ENCODE measurements at places on chromosomes 3 and 15. TPM values are rescaled to one million over a fixed set of nuclear protein-coding genes. Genes with fewer than 3 reads are reported as not detected.
A peak's percentile ranks its signal among the peaks of the same experiment; 100 is the strongest.

DNA sequence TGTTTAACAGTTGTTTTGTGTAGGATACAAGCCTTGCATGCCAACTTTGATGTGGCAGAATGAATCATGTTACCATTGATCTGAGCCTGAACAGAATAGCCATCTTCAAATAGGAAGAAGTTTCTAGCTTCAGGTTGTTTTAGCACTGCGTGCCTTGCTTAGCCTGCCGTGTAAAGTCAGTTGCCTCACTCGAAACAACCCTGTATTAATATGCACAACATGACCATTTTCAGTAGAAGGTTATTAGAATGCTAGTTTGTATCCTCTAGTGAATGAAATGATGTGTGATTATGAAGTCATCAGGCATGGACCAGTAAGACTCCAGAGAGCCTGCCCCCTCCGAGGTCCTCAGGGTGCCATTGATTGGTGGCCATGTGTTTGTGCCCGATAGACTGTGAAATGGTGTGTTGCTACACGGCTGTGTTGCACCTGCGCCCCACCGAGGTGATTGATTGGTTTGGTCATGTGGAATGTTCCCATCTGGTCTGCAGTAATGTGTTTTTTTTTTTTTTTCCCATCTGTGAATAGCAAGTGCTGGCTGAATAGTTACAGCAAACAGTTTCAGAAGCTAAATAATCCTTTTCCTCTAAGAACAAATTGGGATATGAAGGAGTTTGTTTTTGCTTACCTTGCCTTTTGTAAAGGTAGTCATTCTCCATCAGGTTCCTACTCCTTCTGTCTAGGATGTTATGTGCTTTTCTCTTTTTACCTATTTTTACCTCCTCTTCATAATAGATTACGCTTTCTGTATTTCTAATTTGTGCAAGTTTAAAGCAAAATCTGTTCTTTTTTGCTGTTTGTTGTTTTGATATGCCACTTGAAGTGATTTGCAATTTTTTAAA is 214.9 kb downstream of the TCF12 start:
- no peak for DNase-seq

DNA sequence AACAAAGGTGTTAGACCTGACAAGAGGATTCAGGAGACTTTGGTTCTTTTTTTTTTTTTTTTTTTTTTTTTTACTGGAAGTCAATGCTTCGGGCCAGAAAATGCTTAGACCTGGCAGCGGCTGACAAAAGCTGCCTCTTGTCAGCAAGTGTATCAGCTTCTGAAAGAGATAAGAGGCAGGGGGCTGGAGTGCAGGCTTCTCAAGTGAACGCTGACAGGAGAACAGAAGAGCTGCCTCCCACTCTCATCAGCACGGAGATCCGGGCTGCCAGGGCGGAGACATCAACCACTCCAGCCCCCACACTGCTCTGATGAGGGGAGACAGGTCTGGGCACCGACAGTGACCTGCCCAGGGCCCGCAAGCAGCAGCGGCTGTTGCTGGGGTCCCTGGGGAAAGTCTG is 9.4 kb upstream of the SCN5A start:
- DNase-seq: no peak

GRCh38 chr3:126127452-126127851 is 43.5 kb upstream of the SLC41A3 start:
- no peak for DNase-seq

GRCh38 chr3:2938711-2939110 is 171.5 kb downstream of the IL5RA start:
- no peak for DNase-seq

DNA sequence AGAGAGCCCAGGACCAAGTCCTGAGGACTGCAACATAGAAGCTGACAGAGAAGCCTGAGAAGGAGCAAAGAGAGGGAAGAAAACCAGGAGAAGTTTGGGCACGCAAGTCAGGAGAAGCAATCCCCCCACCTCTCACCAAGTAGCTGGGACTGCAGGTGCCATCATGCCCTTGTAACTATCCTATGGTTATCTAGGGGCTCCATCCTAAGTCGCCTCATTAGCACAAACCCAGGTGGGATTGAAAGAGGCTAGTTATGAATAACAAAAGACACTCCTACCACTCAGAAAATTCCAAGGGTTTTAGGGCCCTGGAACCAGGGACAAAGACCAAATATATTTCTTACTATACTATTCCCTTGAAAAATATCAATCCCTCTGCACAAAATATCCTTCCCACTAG is 53.5 kb downstream of the CCR4 start:
- no peak for DNase-seq

DNA sequence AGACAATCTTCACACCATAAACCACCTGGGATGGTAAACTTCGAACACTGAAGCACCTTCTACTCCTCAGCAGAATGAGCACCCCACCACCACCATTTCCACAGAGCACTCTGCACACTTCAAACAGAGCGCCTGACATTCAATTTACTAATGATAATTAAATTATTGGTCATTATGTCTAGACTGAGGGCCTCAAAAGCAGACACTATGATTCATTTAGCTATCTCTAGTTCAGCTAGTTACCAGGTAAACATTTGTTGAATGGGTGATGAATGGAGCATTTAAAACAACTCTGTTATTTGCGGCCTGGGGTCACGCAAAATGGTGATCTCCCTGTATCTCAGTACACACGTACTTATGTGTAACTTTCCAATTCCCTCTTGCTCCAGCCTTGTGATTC is 40.9 kb downstream of the ACAP2 start:
- DNase-seq: no peak

DNA sequence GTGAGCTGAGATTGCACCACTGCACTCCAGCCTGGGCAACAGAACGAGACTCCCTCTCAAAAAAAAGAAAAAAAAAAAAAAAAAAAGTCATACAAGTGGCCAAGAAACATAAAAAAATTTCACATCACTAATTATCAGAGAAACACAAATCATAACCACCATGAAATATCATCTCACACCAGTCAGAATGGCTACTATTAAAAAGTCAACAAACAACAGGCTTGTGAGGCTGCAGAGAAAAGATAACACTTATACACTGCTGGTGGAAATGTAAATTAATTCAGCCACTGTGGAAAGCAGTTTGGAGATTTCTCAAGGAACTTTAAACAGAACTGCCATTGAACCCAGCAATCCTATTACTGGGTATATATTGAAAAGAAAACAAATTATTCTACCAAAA is 291.1 kb upstream of the MCTP2 start:
- DNase-seq: no peak

- DNase-seq: no peak
Observed at GRCh38 chr3:140388202-140388922, 289.5 kb upstream of the TRIM42 start.

DNA sequence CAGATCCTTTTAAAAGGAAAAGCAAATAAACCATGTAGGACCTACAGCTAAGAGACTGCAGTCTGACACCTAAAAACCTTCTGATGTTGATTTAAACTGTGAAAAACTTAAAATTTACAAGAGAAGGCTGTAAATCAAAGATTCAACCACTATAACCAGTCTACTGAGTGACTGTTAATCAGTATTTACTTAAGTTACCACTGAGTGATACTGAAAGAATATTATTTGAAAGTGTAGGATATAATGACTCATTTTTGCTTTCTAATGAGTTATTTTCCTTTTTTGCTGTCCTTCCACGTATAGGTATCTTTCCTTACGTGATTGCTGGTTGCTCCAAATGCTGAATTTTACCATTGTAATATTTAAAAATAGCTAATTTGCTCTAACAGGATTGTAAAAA is 44.6 kb downstream of the RFX7 start:
- DNase-seq: no peak

GRCh38 chr15:87672309-87673288 is 583.9 kb downstream of the NTRK3 start:
- DNase-seq: peak; percentile 53

- DNase-seq: no peak
Observed at GRCh38 chr3:11288021-11288491, 15.9 kb downstream of the ATG7 start.

DNA sequence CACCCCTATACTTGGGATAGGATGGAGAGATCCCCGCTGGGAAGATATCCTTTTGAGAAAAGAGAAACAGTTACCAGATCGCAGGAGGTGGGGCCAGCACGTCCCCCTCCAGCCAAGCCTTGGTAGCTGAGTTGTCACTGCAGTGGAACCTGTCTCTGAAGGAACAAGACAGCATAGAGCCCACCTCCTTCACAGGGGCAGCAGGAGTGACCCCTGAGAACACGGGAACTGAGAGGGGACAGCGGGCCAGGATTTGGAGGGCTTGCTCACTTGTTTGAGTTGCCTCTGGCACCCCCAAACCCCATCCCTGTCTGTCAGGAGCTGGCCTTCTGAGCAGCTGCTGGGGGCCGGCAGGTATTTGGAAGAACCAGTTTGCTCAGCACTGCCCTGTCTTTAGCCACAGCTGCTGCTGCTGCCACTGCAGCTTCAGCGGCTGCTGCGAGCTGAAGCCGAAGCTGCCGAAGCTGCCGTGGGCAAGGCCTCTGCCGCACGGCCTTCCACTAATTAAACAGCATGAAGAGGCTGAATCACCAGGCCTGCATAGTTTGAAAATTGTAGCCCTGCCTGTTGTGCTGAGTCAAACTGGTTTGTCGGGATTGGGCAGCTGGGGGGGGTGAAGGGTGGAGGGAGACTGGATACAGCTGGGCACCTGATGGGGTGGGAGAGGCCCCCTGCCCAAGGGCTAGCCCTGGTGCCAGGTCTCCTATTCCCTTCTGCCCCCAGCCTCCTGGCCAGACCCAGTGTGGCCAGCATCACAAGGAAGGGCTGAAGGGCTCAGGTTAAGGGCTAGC is 4.0 kb downstream of the EPHB3 start:
- DNase-seq: peak; percentile 100

DNA sequence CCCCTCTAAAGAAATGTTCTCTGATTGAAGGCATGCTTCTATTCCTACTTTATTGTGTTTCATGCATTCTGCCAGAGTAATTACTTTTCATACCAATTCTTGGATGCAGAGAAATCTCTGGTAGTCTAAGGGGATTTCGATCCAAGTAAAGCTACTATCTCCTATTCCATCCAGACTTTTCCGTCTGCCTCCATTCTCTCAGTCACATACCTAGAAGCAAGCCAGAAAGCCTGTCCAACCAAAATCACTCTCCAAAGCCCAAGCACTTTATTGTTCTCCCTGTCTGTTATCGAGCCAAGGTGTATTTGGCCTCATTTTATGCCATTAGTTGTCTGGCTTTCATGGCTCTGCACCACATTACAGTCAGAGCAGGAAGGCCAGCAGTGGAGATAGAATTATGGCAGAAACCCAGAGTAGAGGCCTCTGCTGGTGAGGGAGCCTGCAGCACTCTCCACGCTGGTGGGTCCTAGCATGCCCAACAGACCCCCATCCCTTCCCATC is 95.9 kb downstream of the SLC49A4 start:
- DNase-seq: no peak

GRCh38 chr3:117853923-117854668 is 1144.5 kb downstream of the TUSC7 start:
- peak; percentile 71 for DNase-seq

The SLC51A gene
- not detected for total RNA-seq

The XCR1 gene
- not detected for total RNA-seq

The ERICH6 gene
- total RNA-seq: under 0.01 TPM

The CCR9 gene
- not detected for total RNA-seq
